Left lung (tissue), 14 donors: ENCODE measurements at places on chromosomes 2 and 18.
A peak's percentile ranks its signal among the peaks of the same experiment; 100 is the strongest.

DNA sequence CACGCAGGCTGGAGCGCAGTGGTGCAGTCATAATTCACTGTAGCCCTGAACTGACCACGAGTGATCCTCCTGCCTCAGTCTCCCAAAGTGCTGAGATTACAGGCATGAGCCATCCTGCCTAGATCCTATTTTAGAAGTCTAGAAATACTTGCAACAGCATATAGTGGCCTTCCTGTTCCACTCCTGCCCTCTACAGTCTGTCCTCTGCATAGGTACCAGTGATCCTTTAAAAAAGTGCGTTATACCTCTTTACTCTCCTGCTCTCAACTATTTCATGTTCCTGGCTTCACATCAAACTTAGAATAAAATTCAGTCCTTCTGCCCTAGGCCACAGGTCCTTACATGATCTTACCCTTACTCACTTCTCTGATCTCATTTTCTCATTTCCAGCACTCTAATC, 6.0 kb downstream of the COMMD1 start:
- no peak for DNase-seq

- DNase-seq: no peak
These were observed 230.3 kb upstream of the SLC14A2 start for GRCh38 chr18:45384962-45385315.

GRCh38 chr2:183868153-183868552, 730.2 kb upstream of the ZNF804A start:
- DNase-seq: no peak

GRCh38 chr2:151315381-151315903, 26.0 kb upstream of the NMI start:
- DNase-seq: no peak

DNA sequence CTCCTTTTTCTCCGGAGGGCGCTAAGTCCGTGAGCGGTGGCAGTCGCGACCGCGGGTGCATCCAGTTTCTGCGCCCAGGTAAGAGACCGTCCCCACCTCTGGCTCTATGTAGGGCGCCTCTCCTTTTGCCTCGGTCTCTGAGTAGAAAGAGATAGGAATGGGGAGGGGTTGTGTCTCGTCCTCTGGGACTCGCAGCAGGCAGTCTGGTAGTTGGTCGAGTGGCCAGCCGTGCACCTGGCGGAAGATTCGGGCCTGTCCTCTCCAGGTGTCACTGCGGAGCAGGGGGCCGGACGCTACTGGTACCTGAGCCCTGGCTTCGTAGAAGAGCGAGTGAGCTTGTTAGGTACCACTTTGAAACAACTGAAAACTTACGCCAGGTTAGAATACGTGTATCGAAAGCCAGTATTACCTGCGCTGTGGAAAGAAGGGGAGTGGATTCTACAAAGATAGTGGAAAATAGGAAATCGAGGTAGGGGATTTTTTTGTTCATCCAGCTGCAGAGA, 403 bp downstream of the MAP2 start:
- peak; percentile 80 for DNase-seq

GRCh38 chr2:44522846-44523245, 161.1 kb downstream of the CAMKMT start:
- DNase-seq: no peak

DNA sequence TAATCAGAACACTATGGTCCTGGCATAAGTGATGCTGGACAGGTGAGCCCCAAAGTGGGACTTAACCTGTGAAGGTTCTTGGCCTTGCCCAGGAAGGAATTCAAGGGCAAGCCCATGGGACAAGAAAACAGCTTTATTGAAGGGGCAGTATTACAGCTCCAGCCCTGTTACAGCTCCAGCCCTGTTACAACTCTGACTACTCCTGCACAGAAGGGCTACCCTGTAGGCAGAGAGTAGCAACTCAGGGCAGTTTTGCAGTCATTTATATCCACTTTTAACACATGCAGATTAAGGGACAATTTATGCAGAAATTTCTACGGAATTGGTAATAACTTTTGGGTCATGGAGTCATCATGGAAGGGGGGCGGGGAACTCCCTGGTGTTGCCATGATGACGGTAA, 15.7 kb downstream of the IL37 start:
- no peak for DNase-seq

DNA sequence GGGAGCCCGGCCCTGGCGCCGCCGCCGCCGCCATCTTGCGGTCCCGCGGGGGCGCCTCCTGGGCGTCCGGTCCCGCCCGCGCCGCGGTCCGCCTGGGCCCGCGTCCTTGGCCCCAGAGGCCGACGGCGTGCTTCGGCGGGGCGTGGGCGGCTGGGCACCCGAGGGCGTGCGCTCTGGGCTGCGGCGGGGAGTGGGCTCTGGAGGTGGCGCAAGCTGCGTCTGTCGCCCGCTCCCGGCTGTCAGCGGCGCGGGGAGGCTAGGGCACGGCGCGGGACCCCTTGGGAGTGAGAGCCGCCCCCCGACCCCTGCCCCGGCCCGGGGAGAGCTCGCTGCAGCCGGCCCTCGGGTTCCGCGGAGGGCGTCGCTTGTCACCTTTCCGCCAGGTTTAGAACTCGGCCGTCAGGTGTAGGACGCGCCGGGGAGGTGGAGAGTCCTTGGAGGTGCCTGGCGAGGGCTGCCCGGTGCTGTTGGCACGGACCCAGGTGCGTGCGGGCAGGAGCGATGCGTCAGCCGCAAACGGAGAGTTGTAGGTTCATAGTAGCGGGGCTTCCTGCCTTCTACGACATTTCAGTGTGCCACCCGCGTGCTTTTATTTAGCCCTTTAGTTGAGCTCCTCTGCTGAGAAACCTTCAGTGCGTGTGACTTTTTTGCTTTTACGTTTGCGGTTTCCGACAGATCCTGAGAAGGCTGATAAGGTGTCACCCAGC, 921 bp downstream of the VAPA start:
- peak; percentile 73 for DNase-seq

GRCh38 chr2:27860111-27860510, 30.1 kb downstream of the RBKS start:
- DNase-seq: no peak

- no peak for DNase-seq
These were observed 16.3 kb downstream of the GKN2 start for GRCh38 chr2:68936427-68936826.

GRCh38 chr2:210888035-210888434, 331.6 kb downstream of the CPS1 start:
- DNase-seq: no peak

DNA sequence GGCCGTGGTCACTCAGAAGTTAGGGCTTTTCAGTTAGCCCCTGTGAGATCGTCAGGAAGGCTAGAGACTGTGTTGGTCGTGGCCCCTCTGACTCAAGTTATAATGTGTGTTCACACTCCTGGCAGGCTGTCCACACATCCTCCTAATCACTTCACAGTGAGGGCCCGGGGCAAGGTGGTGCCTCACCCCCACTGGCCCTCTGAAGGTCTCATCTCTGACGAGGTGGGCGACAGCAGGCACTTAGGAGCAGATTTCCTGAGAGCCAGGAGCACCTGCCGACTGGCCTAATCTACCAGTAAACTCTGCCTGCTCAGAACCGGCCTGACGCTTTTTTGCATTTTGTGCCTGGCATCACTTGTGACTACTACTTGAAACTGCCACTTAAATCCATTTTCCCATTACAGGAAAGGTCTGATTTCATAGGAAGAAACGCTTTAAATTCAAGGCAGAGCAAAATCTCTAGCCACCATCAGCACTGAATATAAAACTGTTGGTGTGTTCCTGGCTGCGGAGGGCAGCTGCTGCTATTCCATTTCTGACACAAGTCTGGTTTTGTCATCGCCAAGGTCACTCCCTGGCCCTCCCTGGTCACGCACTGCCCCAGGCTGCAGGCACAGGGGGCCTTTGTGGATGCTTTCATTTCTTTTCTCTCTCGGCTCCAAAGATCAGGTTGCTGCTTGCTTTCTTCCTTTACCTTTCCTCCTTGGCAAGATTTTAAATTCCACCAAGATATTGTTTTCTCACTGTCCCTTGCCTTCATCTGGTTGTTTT, 48.0 kb downstream of the RAB12 start:
- no peak for DNase-seq

GRCh38 chr2:85998071-85998991, 107.4 kb downstream of the POLR1A start:
- DNase-seq: no peak

DNA sequence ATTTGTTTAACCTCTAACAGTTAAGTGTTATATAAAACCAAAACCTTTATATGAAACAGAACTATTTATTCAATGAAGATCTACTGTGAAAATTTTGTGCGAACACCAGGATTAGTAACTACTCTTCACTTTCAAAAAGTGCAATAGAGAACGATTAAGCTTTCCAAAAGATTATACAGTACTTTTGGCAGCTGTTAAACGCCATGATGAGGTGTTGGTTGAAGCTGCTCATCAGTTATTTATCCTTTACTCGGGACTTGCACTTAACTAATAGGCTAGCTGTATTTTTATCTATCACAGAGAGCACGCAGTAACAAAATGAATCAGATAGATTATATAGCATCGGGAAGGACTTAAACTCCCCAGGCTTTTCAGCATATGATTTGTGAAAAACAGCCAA, 113.6 kb downstream of the GCA start:
- DNase-seq: peak; percentile 29

DNA sequence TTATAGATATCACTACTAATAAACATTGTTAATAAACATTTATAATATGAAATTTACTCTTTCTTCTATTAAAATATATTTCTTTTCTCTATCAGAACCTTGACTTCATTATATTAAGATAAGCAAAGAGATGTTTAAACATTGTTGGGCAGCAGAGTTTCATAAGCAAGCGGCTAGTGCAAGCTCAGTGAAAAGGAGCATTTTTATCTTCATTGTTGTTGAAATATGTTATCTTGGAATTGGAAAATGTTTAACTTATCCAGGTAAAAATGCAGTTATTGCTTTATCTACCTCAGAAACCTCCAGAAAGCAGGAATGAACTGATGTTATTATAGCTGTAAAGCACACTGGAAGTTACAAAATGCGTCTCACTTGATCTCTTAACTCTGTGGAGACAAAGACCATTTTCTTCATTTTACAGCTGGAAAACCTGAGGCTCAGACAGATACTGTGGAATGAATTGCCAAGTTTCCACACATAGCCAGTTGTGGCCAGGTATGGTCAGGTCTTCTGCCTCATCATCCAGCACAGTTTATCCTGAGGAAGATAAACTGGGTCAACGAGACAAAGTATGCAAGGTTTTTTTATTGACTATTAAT, 934.6 kb upstream of the FAM98A start:
- no peak for DNase-seq

DNA sequence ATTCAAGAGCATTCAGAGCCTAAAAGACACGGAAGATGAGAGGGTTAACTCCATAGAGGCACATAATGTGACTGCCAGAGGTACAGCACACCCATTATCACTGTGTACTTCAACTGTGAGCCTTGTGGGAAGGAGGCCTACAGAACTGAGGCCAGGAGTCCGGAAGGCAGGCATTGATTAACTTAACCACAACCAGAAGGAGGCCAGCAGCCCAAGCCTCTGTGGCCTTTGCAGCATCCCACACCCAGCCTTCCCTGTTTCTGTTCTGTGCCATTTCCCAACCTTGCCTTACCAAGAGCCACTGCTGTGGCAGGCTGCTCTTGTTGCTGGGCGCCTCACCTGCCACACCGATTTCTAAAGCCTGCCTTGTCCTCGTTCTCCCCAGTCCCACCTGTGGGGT, 27.2 kb downstream of the SIGLEC15 start:
- DNase-seq: no peak

GRCh38 chr2:133026536-133027177, 356.7 kb upstream of the LYPD1 start:
- no peak for DNase-seq

- DNase-seq: no peak
These were observed 57.4 kb upstream of the GLI2 start for GRCh38 chr2:120678251-120678650.

- no peak for DNase-seq
These were observed 178.2 kb downstream of the PLCL1 start for GRCh38 chr2:197982565-197982964.

DNA sequence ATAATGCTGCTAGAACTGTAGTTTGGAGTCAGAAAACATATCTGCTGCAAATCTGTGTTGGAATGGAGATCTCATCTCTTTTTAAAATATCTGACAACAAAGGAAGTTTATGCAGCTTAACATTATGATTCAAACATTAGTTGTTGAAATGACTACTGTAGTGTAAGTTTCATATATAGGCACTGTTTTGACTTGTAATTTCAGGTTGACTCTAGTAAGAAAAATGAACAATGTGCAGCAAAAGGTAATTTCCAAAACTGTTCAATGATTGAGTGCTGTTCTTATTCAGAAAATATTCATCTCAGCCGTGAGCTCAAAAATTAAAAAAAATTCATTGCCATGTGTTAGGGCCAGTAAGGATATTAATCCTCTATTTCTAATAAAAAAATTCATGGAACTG, 48.5 kb downstream of the CCDC138 start:
- DNase-seq: no peak

GRCh38 chr2:65027616-65028244, 28.5 kb upstream of the CEP68 start:
- DNase-seq: peak; percentile 46

DNA sequence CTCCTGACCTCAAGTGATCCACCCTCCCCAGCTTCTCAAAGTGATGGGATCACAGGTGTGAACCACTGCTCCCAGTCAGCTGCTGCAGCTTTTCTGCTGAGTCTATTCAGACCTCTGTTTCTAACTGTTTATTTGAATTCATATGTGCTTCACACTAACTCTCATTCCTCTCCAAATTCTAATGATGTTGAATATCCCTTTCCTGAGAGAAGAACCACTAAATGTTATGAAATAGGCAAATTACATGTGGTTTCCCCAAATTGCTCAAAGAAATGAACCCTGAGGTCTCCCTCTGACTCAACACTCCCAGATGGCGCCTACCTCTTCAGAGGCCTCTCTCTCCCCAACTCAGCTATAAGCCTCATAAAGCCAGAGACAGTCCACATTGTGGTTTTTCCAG, 98.6 kb downstream of the IRS1 start:
- no peak for DNase-seq

GRCh38 chr2:74421221-74421870, at the start of the genes C2orf81 and WDR54:
Gene C2orf81, minus strand, starts transcription at chr2:74421619. Its CDS starts 59 bp downstream, at chr2:74421560.
Gene WDR54, plus strand, starts transcription at chr2:74421730. Its CDS starts 424 bp downstream, at chr2:74422154.
- DNase-seq: peak; percentile 94
